ENCODE measurements at places on chromosomes 3 and 15.

- DNase-seq: no peak
Observed at GRCh38 chr15:31487811-31488436, 161.3 kb downstream of the KLF13 start.

DNA sequence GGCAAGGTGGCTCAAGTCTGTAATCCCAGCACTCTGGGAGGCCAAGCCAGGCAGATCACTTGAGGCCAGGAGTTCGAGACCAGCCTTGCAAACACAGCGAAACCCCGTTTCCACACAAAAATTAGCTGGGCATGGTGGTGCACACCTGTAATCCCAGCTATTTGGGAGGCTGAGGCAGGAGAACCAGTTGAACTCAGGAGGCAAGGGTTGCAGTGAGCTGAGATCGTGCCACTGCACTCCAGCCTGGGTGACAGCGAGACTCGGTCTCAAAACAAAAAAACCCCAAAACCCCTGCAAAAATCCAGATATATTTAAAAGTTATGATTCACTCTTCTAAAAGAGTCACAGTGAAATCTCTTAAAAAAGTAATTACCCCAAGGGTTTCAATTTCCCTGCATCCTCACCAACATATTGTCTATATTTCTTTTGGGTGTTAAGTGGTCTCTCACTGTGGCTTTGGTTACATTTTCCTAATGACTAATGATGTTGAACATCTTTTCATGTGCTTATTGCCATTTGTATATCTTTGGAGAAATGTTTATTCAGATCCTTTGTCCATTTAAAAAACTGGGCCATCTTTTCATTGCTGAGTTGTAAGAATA is 73.2 kb upstream of the UBP1 start:
- DNase-seq: no peak

DNA sequence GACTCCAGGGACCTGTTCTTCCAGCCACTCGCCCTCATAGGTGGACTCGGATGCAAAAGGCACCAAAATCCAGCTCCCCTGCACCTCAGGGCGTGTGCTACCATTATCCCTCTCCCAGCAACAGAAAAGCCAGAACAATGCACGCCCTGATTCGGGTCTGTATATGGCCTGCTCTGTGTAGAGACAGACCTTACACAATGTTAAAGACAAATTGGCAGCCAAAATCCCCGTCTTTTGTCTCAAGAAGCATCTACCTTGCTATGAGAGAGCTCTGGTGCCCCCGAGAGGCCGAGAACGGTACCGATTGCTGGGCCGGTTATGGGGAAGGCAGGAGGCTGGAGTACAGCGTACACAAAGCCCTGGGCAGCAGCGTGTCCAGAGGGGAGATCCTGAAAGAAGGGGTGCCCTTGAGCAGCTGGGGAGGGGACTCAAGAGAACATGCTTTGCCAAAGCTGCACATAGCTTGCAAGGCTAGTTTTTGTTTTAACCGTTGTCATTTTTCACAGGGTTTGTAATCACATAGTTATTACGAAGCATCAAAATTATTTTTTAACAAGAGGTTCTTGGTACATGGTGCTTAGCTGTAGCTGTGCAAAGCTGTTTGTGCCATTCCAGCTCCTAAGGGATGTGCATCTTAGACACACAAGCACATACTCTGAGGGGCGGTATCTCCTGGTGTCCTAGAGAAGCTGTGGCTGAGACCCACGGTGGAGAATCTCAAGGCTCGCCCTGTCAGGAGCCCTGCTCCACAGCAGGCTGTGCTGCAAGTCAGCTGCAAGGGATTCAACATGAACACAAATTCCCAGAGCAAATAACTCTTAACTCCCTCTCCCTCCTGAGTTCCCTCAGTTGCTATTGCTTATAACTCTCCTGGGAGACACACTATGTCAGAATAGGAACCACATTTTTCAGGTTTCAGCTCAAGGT is 461.5 kb upstream of the PPP2R3A start:
- no peak for DNase-seq

- DNase-seq: no peak
Observed at GRCh38 chr3:12138044-12138443, 20.7 kb downstream of the TIMP4 start.

GRCh38 chr3:22496641-22497040 is 706.5 kb upstream of the UBE2E2 start:
- DNase-seq: no peak

GRCh38 chr15:50145451-50145872 is 26.4 kb upstream of the ATP8B4 start:
- no peak for DNase-seq

DNA sequence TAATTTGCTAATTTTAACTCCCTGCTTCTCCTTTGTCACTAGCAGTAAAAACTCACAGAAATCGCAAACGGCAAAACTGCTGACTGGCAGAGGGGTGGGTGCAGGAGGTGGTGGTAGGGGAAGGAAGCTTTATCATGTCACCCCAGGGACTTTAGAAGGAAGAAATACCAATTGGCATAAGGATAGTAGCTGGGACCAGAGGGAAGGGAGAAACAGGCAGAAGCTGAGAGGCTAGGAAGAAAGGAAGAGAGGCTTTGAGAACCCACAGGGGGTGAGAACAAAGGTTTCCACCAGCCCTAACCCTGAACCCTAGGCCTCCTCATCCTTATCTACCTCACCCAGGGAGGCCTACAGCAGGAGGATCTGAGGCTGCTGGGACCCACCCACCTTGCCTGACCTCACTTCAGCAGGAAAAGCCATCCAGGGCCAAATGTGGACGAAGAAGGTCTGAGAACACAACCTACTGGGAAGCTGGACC is 10.7 kb downstream of the ITGB5 start:
- no peak for DNase-seq

DNA sequence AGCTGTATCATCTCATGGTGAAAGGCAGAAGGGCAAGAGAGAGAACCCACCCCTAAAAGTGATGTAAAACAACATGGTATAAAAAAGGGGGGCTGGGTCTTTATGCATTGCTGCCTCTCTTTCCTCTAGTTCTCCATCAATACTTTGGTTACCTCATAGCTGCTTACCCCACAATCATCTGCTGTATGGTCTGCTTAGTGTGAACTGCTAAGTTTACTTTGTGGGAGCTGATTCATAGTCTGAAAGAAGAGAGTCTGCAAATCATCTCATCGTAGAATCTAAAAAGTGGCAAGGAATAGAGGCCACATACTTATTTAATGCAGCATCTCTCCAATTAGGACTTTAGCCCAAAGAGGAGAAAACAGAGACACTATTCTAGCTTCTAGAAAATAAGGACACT is 546.8 kb downstream of the GBE1 start:
- no peak for DNase-seq

DNA sequence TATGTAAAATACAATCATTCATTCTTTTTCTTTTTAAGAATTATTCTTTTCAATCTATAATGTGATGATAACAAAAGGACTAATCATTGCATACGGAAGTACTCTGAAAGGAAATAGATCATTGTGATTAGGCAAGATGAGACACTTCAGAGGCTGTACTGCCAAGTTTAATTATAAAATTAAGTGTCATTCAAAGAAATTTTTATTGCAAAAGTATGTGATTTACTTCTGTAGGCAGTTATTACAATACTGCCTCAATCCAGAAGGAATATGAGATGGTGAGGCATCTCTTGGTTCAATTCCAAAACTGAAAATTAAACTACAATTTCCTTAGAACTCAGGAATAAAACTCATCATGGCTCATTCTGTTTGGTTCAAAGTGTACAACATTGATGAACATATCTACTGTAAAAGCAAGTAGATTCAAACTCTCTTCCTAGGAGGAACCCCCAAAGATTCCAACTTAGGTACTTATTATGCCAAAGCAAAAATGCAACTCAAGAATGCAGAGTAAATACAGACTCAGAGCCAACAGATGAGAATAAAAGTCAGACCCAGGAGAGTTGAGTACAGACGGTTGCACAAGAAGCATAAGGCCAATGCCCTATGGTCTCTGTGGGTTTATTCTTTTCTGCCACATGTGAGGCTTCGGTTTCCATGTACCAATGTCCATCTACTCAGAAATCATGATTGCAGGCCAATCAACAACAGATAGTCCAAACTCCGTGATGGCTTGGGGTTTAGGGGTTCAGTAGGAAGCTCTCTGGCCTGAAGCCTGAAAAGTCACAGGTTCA is 118.5 kb upstream of the WNT5A start:
- DNase-seq: no peak

- DNase-seq: no peak
Observed at GRCh38 chr3:196194542-196194915, 16.7 kb downstream of the ZDHHC19 start.

- DNase-seq: no peak
Observed at GRCh38 chr3:127525373-127525772, 65.2 kb downstream of the TPRA1 start.

GRCh38 chr3:184608209-184608608 is 46.6 kb downstream of the EPHB3 start:
- no peak for DNase-seq

- no peak for DNase-seq
Observed at GRCh38 chr3:72230774-72231379, 445.9 kb upstream of the PROK2 start.

DNA sequence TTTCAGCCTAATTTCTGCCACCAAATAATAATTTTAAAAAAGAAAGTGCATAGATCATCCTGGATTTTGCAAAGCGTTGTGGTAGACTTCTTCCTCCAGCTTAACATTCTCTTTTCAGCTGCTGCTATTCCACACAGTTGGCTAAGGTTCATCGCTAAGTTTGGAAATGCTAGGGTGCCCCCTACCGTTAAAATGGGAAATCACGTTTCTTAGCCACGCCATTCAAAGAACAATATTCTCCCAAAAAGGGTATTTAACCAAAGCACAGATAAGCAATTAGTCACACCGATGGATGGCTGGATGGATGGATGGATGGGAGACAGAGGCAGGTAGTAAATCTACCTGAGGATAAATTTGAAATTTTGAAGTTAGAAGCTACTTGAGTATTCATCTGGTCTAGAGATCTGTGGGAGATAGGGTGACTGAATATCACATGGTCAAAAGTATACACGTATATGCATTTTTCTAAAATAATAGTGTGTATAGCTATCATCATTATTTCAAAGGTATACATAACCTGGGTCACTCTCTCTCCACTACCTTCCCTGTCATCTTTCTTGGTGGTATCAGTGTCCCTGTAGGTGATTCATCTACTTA is 67.2 kb downstream of the EFHB start:
- no peak for DNase-seq

DNA sequence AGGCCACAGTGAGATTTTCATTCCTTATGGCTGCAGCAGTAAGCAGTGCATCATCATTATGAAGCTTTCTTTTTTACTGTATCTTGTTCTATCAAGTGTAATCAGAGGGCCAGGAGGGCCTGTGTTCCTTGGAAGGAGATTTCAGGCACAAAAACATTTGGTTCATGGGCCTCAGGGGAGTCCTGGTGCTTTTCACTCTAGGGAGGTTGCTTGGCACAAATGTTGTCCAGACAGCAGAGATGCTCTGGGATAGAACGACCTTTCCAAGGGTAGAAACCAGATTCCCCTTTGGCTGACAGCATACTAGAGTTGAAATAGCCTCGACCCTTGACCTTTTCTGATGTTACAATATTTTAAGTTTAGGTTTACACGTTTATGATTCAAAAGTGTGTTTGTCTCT is 95.3 kb upstream of the CLSTN2 start:
- no peak for DNase-seq

GRCh38 chr3:47441796-47442551 is 33.8 kb downstream of the SCAP start:
- DNase-seq: no peak

DNA sequence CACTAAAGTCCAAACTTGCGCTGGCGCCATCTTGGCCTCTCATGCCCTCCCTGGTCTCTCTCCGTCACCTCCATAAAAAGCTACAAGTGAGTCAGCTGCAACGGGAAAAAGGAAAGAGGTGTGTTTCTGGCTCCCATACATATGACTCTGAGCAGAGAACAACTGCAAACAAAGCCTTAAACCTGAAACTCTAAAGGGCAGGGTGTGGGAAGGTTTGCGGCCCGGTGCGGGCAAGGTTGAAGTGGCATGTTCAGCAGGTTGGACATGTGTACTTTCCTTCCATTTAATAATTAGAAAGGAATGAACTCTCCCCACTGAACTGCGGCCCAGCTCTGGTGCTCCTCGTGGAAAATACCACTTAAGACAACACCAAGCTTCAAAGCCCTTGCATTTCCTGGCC is 59.0 kb upstream of the PPARG start:
- no peak for DNase-seq

DNA sequence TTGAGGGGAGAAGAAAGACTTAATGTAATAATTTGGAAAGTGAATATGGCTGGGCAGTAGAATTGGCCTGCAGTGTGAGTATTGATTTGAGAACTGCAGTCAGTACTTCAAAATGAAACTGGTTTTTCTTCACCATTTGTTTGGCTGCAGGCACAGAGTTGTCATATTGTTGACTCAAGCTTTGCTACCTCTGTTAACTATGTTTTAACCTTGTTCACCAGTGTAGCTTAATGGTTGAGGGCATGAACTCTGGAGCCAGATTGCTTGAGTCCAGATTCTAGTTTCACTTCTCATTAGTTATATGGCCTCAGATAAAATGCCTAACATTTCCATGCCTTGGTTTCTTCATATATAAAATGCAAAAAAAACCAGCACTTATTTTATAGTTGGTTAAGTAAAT is 64.1 kb downstream of the CFAP44 start:
- no peak for DNase-seq

DNA sequence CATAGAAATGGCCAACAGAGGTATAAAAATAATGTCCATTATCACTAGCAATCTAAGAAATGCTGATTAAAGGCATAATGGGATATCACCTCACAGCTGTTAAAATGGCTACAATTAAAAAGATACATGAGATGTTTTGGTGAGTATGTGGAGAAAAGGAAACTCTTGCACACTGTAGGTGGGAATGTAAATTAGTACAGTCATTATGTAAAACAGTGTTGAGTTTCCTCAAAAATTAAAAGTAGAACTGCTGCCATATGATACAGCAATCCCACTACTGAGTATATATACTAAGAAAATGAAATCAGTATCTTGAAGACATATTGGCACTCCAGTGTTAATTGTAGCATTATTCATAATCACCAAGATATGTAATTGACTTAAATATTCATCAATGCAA is 982.2 kb upstream of the EPHA6 start:
- DNase-seq: no peak

- DNase-seq: no peak
Observed at GRCh38 chr3:194537732-194538247, 51.0 kb upstream of the ATP13A3 start.

- DNase-seq: no peak
Observed at GRCh38 chr3:150736316-150736719, 26.7 kb downstream of the SIAH2 start.

DNA sequence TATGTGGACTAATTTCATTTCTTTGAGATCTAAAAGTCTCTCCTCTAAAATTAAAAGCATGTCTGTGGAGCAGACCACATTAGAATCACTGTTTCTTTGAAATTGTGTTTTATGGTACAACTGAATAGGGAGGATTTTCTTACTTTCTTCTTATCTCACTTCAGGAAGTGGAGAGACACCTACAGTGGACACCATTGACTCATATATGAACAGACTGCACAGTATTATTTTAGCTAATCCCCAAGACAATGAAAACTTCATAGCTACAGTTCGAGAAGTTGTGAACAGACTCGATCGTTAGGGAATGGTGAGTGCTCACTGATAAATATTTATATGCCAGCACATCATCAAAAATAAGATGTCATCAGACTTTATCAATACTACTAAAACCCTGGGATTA is 58.3 kb downstream of the HMG20A start:
- no peak for DNase-seq
